CD4-positive, alpha-beta T cell treated with Interleukin-6 at 100 ng/mL for 8 hours (primary cell): ENCODE measurements at places on chromosomes 12 and 14.
A peak's percentile ranks its signal among the peaks of the same experiment; 100 is the strongest.

- no peak for DNase-seq
Measured at GRCh38 chr12:110744151-110744571, 1.5 kb upstream of the PPP1CC start.

DNA sequence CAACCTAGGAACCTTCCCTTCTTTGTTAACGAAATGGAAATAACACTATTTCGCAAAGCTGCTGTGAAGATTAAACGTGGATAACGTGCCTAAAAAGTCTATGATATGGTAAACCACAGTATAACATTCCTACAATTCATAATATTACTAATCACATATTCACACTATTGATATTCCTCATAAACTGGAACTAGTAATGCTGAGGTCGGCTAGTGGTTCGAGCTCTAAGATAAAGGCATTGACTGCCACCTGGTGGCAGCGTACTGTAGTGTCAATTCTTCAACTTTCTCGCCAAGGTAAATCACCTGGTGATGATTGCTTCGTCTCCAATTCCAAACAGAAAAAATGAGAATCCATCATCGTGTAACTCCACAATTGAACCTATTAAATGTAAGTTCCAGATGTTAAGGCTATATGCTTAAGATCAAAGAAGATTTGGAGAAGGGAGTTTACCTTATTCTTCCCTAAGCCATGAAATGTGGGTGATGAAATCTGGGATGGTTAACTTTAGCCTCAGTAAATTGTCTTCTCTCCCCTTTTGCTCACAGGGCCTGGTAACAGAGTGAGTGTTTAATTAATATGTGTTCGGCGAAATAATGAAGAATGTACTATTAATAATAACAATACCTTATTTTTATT, 197.5 kb upstream of the TMEM132C start:
- DNase-seq = no peak

DNA sequence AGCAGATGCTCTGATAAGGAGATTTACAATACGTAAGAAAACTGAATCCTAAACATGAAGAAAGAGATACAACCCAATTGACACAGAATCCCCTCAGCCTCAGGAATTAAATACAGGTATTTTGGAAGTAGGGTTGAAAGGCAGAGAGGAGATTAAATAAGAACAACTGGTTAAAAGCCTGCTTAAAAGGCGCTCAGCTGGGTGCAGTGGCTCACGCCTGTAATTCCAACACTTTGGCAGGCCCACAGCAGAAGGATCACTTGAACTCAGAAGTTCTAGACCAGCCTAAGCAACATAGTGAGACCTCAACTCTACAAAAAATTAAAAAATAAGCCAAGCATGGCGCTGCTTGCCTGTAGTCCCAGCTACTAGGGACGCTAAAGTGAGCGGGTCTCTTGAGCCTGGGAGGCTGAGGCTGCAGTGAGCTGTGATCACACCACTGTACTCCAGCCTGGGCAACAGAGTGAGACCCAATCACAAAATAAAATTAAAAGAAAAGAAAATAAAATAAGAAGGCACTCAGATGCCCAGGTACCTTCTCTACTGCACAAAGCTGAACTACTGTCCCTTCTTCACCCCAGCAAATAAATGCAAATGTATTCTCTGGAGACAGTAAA, 32.9 kb downstream of the MED13L start:
- no peak for DNase-seq

DNA sequence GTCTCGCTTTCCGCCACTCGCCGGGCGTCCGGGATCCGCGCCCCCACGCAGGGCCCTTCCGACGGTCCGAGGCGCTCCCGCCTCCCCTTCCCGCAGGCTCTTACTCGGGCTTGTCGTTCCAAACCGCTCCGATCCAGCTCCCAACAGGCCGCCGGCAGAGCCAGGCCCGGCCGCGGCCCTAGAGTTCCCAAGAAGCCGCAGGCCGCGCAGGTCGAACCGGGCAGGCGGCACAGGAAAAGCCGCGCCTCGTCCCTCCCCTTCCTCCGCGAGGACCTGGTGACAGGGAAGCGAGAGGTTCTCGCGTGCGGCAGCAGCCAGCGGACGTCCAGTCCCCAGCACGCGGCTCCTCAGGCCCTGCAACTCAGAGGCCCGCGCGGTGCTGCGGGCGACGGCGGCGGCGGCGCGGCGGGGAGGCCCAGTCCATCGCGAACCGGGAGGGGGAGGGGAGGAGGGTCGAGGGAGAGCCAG, 272 bp downstream of the HECTD1 start:
- DNase-seq = no peak

DNA sequence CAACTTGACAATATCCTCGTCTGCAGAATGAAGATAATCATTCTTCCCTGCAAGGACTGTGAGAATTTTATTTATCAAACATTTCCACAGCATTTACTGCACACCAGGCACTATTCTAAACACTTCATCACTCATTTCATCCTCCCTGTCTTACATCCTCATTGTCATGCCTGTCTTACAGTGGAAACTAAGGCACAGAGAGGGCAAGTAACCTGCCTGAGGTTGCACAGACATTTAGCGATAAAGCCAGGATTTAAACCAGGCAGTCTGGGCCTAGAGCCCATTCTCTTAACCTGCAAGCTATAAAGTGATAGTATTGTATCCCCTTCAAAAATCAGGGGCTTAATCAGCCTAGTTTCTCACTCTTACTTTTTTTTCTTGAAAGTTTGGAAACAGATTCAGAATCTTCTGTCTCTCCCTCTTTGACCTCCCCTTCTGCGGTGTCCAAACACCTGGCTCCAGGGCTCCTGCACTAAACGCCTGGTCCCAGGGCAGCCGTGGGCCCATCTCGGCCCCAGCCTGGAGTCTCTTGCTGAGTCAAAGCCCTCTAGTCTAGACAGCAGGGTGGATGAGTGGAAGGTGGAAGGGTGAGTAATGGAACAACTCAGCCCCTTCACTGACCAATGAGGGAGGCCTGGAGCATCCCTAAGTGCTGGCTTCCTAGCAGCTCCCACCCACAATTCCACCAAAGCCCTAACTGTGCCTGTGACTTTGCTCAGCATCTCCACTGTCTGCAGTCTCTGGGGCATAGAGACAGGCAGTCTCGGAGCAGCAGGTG, 12.5 kb downstream of the ISM2 start:
- no peak for DNase-seq

DNA sequence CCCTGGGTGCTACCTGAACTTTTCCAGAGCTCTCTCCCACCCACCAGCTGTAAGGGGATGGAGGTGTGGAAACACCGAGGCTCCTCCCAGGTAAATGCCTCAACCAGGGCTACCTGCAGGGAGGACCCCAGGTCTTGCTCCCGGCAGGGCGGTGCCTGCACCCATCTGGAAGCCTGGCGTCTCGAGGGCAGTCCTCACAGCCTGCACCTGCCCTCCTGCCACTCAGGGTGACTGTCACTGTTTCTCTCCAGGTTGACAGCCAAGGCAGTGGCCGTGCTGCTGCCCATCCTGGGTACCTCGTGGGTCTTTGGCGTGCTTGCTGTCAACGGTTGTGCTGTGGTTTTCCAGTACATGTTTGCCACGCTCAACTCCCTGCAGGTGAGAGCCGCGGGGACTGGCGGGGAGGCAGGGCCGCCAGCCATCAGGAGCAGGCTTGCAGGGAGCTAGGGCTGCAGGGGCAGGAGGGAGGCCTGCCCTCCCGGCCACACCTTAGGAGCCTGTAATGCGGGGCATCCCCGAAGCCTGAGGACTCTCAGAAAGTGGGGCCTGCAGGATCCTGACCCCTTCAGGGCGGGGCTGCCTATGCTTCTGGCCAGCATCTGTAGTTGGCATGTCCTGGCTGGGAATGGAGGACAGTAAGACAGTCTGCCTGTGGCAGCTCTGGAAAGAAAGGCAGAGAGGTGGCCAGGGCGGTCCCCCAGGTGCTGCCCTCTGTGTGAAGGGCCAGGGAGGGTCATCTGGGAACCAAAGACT, 182.3 kb downstream of the ADGRD1 start:
- DNase-seq = no peak

- no peak for DNase-seq
Measured at GRCh38 chr14:76696361-76696760, 64.9 kb upstream of the VASH1 start.

DNA sequence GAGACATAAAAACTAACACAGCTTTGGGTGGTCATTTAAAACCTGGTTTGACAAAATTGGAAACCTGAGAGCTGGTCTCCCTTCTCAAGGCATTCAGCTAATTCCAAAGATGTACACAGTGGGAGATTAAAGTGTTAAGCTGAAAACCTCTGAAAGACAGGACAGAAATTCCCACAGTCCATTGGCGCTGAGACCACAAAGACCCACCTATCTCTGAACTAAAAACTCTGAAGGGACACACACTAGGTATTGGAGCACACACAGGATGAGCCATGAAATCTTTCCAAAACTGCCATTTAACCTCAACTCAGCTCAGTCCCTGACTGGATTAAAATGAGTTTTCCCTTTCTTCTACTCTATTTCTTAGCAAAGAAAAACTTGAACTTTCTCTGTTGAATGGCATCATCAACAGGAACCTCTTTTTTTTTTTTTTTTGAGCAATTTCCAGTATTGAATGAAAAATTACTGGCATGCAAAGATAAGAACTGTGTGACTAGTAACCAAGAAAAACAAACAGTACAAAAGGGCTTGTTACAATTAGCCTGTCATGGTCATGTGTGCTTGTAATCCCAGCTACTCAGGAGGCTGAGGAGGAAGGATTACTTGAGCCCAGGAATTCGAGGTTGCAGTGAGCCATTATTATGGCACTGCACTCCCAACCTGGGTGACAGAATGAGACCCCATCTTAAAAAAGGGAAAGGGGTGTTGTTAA, 82.4 kb downstream of the IPO8 start:
- DNase-seq = no peak

GRCh38 chr12:112740387-112740934, 51.1 kb upstream of the RPH3A start:
- DNase-seq = no peak

- no peak for DNase-seq
Measured at GRCh38 chr12:57260366-57260765, 9.4 kb upstream of the STAC3 start.

- peak; percentile 17 for DNase-seq
Measured at GRCh38 chr12:96985515-96986362, 78.7 kb downstream of the NEDD1 start.

DNA sequence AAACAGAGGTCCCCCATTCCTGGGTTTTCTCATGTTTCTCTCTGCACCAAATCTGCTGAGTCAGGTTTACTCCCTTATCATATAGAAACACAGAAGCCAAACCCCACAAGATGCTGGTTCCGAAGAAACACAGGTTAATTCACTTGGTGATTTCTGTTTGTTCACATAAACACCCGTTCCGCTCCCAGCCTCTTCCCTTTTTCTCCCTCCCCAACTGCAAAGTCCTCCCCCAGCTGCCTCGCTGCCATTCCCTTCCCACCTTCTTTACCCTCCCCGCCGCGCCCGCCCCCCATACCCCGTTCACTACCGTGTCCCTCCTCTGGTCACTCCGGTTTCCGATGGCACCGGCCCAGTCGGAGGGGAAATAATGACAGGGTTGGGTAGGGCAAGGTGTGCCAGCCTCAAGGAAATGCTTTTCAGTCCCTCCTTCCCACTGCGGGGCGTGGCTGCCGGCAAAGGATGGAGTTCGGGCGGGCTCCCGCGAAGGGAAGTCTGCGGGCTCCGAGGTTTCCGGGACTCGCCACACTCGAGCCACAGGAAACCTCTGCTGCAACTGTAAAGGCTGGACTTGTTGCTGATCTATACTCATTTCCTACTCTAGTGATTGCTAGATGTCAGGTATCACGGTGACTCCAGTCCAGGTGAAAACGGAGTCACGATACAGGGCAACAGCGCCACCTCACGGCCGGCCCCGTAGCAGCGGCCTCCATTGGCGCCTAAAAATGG, at the start of gene STYK1:
Gene STYK1, minus strand, starts transcription at position 394 of the 726 bp plus-strand sequence. CDS start 39,434 bp downstream, outside the sequence.
- peak; percentile 40 for DNase-seq

DNA sequence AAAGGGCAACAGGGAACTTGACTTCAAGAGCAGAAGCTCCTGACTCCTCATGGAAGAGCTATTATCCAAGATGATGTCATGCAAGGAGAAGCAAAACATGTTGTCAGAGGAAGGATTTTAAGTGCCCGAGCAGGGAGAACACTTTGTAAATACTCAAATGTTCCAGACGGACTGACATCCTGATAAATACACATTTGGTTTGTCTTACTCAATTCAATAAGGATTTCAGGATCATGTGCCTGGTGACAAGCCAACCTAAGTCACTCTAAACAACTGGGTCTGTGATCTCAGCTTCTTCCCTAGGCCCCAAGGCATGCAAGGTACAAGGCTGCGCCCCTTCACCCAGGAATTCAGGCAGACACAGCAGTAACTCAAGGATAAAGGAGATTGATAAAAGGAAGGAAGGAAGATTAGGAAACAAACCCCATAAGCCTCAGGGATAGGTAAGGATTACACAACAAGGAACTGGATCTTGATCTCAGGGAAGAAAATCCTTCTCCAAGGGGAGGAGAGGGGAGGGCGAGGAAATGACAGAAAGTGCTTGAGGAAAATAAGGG, 26.8 kb upstream of the CEBPE start:
- DNase-seq = no peak

GRCh38 chr12:5691943-5692342, 253.1 kb downstream of the ANO2 start:
- no peak for DNase-seq

DNA sequence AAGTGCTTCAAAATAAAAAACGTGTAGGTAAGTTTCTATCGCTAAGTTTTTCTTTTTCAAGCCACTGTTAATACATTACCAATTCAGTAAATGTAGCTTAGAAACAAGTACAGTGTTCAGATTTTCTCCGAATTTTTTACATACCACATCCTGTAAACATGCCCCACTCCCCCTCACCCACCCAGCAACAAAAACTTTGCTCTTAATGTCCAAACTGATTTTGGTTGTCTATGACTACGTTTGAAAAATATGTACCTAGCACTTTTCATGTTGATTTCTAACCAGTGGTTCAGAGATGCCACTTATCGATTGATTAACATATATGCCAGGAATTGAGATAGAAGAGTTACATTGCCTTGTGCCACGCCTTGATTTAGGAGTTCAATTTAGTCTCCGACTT, 663 bp upstream of the LIN7A start:
- DNase-seq = no peak

DNA sequence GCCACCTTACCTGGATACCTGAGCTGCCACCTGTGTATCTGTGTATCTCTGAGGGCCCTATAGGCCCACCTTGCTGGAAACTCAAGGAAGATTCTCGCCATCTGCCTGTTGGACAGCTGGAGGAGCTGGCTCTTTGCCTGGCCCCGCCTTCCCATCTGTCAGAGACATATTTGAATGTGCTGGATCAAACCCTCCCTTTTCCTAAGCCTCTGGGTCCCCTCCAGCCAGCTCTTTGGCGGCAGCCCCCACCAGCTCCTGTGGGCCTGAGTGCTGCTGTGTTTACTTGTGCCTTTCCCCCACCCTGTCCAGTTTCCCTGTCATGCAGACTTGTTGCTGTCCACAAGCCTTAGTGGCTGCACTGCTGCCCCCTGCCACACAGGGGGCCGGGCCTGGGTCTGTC, 55.9 kb upstream of the SRSF5 start:
- no peak for DNase-seq

DNA sequence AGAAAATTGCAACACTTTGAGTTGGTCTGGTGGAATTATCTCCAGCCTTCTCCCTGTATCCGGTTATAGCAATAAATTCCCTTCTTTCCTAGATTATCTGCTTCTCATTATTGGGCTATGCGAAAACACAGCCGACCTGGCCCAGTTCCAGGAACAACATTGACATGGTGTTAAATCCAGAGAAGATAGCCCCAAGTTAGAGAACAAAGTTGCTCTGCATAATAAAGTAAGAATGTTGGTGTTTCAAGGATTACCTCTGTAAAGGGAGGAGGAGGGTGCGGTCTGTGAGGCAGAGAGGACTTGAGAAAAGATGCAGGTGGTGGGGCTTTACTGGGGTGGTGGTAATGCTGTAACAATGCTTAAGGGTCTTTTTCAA, 12.1 kb downstream of the TCL1A start:
- DNase-seq = no peak
